Left cardiac atrium (tissue), 4 donors: ENCODE measurements at places on chromosomes 3 and 15. TPM values are rescaled to one million over a fixed set of nuclear protein-coding genes. Genes with fewer than 3 reads are reported as not detected.

ARL6IP5 gene
- total RNA-seq, result 166 TPM

ACKR2 gene
- 2.2 TPM for total RNA-seq

TGM5 gene
- not detected for total RNA-seq

FRMD4B gene
- 38.1 TPM for total RNA-seq

LXN gene
- total RNA-seq, result 5.7 TPM

XCR1 gene
- 0.08 TPM for total RNA-seq

RTP3 gene
- not detected for total RNA-seq

ADIPOQ gene
- total RNA-seq, result 192 TPM

SLC2A2 gene
- total RNA-seq, result not detected

CAV3 gene
- 17.6 TPM for total RNA-seq

FETUB gene
- not detected for total RNA-seq

ZNF860 gene
- total RNA-seq, result 0.29 TPM

CHRNA7 gene
- 0.77 TPM for total RNA-seq

ABCF3 gene
- 78.2 TPM for total RNA-seq

ATP13A5 gene
- total RNA-seq, result not detected

ARGFX gene
- total RNA-seq, result not detected

RARRES1 gene
- total RNA-seq, result 117 TPM

EXD1 gene
- not detected for total RNA-seq

DAPK2 gene
- 72.5 TPM for total RNA-seq

GATM gene
- total RNA-seq, result 47.4 TPM
